ENCODE measurements at places on chromosomes 3 and 15.

DNA sequence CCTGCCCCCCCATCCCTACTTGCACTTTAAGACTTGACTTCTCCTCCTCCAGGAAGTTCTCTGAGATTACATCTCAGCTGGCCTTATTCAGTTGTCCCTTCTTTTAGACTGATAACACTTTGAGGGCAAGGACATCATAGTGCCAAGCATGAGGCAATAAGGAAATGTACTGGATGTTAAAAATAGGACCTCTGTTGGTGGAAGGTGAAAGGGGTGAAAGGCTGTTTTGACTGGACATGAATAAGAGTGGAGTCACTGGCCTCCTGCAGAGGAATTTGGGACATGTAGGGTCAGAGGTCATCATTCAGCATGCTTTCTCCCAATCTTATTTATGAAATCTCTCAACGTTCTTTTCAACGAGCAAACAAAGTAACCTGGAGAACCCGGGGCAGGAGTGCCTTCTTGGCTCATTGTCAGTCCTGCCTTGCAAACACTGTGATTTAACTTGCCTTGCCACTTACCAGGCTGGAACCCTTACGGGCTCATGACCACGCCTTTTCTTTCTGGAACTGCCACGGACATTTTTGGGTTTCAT lies 38.6 kb downstream of the TRIM71 start:
- DNase-seq = no peak

DNA sequence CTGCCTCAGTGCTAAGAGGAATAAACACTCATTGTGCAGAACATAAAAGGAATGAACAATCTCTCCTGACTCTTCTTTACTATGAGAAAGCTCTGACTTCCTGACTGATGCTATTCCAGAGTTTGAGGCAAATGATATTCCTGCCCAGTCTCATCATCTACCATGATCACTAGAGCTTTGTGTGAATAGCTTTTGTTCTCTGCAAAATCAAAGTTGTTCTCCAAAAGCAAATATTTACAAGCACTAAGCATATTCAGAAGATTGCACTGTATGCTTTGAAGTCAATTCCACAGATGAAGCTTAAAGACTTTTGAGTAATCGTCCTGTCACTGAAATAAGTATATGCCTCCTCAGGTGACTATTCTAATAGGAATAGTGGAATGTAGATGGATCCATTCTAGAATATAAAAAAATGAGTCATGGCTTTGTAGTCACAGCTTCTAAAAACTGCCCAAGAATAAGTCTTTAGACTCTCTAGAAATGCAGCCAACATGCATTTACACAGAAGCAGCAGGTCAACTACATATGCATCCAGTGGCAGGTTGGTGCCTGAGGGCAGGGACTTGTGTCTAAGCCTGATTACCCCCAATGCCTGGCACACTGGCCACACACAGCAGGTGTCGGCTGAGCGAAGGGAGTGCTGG lies 34.6 kb downstream of the TNFAIP8L3 start:
- DNase-seq = no peak

GRCh38 chr15:34047893-34048775 lies 9.1 kb upstream of the AVEN start:
- DNase-seq = no peak

GRCh38 chr3:43686700-43687498 lies 3.8 kb upstream of the ABHD5 start:
- no peak for DNase-seq

GRCh38 chr3:134567605-134568004 lies 81.7 kb downstream of the CEP63 start:
- no peak for DNase-seq
